NCI-H2081 treated with DMSO at 0.1 percent for 48 hours (cell line): ENCODE measurements at places on chromosomes 7 and 10.

- no peak for DNase-seq
Measured at GRCh38 chr7:132643302-132643701, 67.0 kb upstream of the PLXNA4 start.

DNA sequence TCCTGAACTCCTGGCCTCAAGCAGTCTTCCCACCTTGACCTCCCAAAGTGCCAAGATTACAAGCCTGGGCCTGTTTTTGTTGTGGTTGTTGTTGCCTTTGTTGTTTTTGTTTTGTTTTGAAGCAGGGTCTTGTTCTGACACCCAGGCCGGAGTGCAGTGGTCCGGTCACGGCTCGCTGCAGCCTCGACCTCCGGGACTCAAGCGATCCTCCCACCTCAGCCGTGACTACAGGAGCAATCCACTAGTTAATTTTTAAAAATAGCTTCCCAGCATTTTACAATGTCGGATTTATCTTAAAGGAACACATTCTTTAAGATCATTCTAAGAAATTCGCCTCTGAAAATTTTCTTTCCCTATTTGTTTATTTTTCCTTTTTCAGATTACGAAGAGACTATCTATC, 27.7 kb upstream of the AP5Z1 start:
- DNase-seq: no peak

DNA sequence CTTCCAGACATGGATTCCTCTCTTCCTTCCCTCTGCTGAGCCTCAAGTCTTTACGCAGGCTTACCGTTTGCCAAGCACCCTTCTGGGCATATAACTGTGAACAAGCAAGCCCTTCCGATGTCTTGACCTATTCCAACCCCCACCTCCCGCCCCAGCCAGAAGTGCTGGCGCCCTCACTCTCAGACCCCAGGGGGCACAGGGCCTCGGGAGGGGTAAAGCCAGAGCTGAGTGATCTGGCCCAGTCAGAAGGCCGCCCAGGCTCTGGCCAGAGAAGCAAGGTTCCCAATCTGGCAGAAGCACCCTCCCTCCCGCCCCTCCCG, 1.2 kb downstream of the PRRT4 start:
- no peak for DNase-seq

DNA sequence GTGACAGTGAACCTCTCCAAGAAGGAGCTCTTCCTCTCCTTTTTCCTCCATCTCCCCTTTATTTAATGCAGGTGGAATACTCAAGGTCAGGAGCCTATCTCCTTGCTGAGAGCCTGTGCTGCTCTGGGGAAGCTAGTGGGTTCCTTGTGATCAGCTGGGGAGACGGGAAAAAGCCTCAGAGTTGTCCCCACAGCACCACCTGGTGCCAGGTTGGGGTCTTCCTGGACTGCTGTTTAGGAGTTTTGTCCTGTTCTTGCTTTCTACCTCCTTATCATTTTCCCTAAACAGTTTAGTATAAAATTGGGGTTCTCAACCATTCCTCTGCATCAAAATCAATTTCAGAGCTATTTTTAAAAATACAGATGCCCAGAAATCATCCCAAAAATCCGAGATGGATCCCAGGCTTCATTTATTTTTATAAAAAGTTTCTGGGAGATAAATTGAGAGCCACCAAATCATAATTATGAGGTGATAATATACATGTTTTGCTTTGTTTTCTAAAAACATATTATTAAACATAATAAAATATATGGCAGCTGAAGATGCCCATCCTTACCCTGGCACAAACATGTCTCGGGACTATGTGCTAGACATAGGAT, 44.3 kb downstream of the MACC1 start:
- DNase-seq: no peak

DNA sequence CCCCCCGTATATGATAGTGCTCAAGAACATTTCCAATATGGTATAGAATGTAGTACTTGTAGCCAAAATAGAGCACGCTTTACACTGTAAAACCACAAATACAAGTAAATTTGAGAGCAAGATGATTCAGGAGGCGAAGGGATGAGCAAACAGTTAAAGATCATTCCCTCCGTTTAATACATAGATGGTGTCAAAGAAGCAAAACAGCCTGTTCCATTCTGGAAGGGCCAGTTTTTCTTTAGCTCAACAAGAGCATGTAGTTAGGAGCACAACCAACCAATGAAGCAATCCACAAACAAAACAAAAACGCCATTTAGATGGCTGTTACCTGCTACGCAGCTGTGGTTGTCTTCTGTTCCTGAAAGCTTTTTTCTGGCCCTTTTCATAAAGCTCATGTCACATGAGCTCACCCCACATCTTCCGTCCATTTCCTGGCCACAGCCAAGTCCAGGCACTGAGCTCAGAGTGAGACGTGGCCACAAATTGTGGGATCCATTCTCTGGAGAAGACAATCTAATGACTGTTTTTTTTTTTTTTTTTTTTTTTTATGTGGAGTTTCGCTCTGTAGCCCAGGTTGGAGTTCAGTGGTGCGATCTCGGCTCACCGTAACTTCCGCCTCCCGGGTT, 185.6 kb downstream of the FANK1 start:
- DNase-seq: no peak

GRCh38 chr7:90657481-90657880, 61.4 kb downstream of the CDK14 start:
- no peak for DNase-seq

DNA sequence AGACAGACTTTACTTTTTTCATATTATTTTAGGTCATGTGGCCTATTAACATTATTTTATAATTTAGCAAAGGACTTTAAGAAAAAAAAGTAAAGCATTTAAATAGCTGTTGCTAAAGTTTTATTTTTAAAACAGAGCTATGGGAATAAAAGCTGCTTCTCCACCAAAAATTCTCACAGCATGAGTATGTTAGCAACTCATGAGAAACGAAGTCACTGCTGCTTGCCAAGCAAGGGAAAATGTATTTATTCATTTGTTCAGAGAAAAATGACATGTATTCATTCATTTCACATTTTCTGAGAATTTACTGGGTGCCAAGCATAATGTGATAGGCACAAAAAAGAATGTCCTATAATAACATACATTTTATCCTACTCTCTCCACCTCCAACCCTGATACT, 5.1 kb downstream of the LRRC72 start:
- DNase-seq: no peak

GRCh38 chr10:2121929-2122328, 384.6 kb upstream of the ADARB2 start:
- no peak for DNase-seq

- DNase-seq: no peak
Measured at GRCh38 chr10:47296156-47296894, 3.7 kb upstream of the GDF10 start.

DNA sequence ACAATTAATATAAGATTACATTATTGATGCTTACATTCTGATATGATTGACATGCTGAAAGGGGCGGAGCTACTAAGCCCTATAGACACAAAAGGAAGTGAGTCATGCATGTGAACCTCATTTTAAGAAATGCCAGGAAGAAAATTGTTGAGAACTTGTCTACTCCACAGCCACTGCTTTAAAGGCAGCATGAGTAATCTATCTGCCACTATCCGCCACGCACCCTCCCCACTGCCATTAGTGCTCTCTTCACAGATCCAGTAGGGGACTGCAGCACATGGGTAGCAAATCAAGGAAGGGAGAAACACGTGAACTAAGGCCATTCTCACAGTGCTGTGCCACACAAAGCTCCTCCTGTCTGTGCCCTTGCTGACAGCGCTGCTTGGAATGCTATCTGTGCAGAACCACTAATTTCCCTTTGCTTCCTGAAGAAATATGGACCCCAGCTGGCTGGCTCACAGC, 524.8 kb downstream of the GRM8 start:
- DNase-seq: no peak

DNA sequence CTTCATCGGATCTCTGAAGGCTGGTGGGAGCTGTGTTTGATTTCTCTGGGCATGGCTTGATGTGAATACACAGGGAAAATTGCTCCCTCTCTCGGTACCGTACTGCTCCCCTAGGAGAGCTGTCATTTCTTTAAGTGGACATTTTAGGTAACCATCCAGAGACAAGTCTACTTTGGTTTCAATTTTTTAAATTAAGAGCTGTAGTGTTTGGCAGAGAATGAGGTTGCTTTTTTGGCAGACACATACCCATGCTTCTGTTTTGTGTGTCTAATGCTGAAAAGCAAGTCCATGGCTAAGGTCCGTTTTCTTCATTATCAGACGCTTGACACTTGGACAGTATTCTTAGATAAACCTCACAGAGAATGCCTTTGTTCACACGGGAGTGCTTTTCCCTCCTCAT, 61.3 kb upstream of the TRIL start:
- no peak for DNase-seq

GRCh38 chr7:55770778-55771177, 91.8 kb downstream of the SEPTIN14 start:
- DNase-seq: no peak

DNA sequence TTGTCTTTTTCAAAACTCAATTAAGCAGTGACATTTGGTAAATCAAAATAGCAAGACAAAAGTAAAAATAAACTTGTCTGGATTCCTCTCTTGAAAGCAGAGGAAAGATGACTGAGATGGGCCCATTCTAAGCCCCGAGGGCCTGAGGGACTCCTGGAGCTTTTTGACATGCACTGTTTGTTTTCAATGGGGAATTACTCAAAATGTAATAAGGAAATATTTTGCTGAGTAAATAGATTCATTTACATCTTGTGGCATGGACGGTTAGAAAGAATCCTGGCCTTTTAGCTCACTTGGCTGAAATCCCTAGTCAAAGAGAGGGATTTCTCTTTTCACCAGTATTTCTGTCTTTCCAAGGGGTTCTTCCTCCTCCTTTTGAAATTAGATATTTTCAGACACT, 108.0 kb downstream of the MKX start:
- no peak for DNase-seq

GRCh38 chr10:113739031-113739430, 12.5 kb upstream of the PLEKHS1 start:
- no peak for DNase-seq

GRCh38 chr10:97543025-97543546, 29.5 kb upstream of the ANKRD2 start:
- DNase-seq: no peak
